ENCODE measurements at places on chromosomes 13 and 19.

DNA sequence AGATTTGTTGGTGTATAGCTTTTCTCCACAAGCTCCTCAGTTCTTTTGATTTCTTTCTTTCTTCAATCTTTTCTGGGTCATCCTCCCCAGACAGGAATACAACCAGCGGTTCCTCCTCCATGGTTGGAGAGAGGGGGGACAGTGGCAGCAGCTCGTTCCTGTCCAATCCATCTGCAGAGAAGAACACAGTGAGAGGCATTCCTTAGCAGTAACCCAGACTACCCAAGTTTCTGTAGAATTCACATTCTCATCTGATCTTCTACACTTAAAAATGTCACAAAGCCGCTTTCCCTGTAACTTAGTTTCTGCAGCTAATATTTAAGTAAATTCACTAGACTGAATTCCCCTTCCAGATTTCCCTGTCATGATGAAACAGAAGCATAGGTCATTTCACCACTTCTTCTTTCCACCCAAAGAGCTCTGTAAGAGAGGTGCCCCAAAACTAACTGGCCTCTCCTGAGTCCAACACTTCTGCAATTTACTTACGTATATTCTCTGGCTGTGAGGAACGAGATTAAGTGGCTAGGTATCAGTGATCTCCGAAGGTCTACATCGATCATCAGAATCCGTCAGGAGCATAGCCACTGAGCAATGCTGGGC is 171.9 kb downstream of the TBC1D4 start:
- DNase-seq: no peak

DNA sequence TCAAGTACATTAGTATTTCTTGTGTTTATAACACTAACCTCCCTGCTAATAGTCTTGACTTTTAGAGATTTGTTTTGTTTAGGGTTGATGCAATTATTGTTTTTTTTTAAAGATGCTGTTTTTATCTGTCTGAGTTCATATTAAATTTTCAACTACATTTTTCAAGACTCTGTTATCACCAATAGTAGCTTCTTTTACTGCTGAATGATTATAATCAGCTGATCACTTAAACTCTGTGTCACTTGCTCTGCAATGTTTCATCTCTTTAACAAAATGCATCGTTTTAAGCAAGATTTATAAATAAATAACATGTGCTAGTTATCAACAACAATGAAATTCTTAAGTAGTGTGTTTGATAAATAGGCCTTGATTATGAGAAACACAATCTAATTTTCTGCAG is 920.9 kb upstream of the PCDH20 start:
- DNase-seq: no peak

- no peak for DNase-seq
Measured at GRCh38 chr13:72505376-72505775, 222.1 kb downstream of the MZT1 start.

DNA sequence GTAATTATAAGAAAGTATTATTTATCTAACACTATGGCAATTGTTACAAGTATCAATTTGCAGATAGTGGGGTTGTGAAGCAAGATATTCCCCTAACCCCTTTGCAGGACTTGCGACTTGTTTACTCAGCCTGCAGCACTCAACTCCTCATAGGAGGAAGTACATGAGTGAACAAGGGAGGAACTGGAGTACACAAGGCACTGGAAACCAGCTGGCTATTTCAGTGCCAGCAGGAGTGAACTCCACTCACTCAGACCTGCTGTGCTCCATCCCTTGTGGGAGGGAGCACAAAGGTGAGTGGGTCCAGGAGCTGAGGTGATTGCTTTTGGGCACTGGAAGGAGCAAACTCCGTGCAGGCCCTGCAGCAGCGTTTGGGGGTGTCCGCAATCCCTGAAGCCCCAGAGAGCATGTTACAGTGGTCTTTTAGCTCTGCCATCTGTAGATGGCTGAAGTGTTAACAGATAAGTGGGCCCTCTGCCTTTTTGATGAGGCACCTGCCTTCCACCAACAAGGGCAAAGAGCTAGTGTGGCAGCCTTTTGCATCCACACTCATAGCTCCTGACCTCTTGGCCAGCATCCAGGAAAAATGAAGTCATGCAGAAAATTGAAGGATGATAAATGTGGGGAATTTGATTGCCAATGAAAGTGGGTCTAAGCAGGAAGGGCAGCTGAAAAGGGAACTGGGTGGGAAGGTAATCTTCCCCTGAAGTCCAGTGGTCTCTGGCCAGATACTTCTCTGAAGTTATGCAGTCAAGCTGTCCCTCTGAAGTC is 802.2 kb upstream of the MIR17HG start:
- no peak for DNase-seq

DNA sequence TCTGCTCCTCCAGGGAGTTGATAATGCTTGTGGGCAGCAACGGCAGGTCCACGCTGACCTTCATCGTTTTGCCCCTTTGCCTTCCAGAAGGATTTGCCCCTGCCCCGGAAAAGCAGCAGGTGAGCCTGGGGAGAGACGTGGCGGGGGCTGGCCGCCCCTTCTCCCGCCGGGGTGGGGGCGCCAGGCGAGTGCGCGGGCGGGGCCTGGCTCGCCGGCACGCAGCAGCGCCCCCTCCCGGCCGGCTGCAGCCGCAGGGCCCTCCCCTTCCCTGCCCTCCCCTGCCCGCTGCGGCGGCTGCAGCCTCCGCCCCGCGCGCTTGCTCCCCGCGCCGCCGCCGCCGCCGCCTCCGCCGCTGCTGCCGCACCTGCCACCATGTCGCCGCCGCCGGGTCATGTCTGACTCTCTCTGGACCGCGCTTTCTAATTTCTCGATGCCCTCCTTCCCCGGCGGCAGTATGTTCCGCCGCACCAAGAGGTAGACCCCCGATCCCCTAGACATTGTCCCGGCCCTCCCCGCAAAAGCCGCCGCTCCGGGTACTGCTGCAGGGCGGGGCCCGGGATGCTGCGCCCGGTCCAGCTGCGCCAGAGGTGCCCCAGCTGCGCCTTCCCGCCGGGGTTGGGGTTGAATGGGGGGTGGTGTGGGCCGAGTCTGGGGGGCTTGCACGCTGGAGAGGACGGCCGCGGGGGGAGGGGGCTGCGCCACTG is at the start of gene MAST1:
TSS of gene MAST1 (plus strand) at position 334 of the 704 bp plus-strand sequence. CDS start at position 392, 58 bp downstream.
- peak; percentile 49 for DNase-seq

- peak; percentile 92 for DNase-seq
Measured at GRCh38 chr19:55586976-55587668, 6.5 kb upstream of the ZNF579 start.

DNA sequence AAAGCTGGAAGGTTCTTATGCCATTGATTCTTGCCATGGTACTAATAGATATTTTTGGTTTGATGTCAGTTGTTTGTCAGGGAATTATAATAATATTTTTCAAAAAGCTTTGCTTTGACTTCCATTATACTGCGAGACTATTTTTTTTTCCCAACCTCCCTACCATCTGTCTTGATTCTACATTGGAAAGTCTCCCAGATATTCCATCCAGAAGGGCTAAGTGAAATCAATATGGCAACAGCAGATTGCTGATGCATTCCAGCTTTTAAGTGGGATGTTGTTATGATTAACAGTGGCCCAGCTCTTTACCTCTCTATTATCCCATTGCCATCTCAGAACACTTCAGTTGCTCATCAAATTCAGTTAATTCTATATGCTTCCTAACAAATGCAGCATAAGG is 247.4 kb downstream of the OXGR1 start:
- no peak for DNase-seq

GRCh38 chr19:37963190-37963936 is 56.4 kb downstream of the SIPA1L3 start:
- no peak for DNase-seq

GRCh38 chr19:1109032-1109551 is 5.3 kb downstream of the GPX4 start:
- peak; percentile 11 for DNase-seq

DNA sequence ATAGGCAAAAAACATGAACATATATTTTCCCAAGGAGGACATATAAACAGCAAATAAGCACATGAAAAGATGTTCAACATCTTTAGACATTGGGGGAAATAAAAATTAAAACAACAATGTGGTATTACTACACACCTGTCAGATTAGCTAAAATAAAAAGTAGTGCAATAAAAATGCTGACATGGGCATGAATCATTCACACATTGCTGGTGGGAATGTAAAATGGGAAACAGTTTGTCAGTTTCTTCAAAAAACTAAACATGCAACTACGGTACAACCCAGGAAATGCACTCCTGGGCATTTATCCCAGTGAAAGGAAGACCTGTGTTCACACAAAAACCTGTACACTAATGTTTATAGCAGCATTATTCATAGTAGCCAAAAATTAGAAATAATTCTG is 5.3 kb upstream of the SUCLA2 start:
- no peak for DNase-seq

DNA sequence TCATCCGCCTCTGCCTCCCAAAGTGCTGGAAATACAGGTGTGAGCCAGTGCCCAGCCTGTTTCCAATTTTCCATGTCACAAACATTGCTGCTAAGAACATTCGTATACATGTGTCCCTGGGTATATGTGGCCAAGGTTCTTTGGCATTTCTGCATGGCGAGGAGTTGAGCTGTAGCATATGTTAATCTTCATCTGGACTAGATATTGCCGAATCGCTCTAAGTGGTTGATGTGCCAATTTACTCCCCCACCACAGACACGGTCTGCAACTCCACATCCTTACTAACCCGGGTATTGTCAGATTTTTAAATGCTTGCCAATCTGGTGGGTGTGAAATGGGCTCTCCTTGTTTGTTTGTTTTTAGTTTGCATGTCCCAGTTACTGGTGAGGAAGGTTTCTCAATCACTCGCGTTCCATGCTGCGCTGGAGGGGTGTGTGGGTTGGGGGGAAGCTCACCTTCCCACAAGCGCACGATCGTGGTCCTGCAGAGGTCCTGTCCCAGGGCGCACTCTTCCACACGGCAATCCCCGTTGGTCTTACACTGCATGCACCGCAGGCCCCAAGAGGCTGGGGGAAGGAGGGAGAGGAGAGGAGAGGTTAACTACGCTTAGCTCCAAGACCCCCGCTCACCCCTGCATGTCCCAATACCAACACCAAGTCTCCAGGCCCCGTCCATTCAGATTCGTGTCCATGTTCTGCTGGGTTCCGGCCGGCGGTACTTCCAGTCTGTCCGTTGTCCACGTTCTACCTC is 2.7 kb downstream of the PLAUR start:
- DNase-seq: no peak

DNA sequence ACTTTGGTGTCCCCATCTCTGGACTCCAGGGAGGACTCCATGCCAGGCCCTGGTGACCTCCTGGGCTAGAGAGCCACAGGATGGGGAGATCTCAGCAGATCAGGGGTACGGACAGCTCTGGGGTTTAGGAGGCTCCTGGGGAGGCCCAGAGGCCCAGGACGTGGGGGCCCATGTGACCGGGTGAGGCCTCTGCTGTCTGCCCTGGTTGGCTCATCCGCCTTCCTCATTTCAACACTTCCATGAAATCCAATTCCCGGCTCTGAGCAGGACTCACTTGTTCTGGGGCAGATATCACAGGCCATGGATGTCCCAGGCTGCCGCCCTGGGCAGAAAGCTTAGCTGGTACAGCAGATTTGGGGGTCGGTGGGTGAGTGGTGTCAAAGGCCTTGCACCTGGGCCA is 1.1 kb upstream of the PRAM1 start:
- DNase-seq: no peak

Data from T-helper 17 cell (primary cell).